ENCODE measurements at places on chromosomes 5 and 9. TPM values are rescaled to one million over a fixed set of nuclear protein-coding genes. Genes with fewer than 3 reads are reported as not detected.

DNA sequence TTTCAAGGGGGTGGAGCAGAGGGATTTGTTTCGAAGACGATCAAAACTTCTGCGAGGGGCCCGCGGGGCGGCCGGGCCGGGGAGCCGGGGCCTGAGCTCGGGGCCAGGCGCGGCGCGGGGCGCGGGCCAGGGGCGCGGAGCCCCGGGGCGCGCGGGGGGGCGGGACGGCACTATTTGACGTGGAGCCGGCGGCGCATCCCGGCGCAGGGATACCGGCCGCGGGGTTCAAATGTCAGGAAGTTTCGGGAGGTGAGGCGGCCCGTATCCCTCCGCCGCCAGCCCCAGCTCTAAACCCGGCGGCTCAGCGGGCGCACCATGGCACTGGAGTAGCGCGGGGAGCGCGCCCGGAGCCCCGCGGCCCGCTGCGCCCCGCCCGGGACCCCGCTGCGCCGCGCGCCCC lies at the start of gene LMX1B:
LMX1B (plus strand) TSS at position 278 of the 400 bp plus-strand sequence. CDS start 522 bp downstream, outside the sequence.
- no peak for DNase-seq

The EGFLAM gene
- total RNA-seq, result 56.6 TPM

The EDIL3 gene
- total RNA-seq, result 2.3 TPM

The CBY3 gene
- not detected for total RNA-seq
